ENCODE measurements at places on chromosomes 12 and 14.
A peak's percentile ranks its signal among the peaks of the same experiment; 100 is the strongest.

- DNase-seq: no peak
Measured at GRCh38 chr12:85831327-85831990, 4.8 kb downstream of the RASSF9 start.

GRCh38 chr12:109523504-109523903 lies 46.1 kb downstream of the UBE3B start:
- DNase-seq: no peak

DNA sequence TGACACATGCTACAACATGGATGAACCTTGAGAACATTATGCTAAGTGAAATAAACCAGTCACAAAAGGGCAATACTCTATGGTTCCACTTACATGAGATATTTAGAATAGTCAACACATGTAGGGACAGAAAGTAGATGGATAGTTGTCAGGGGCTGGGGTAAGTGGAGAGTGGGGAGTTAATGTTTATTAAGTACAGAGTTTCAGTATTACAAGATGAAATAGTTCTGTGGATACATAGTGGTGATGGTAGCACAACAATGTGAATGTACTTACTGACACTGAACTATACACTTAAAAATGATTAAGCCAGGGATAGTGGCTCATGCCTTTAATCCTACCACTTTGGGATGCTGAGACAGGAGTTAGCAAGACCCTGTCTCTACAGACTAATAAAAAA lies 8.7 kb downstream of the NUP107 start:
- no peak for DNase-seq

DNA sequence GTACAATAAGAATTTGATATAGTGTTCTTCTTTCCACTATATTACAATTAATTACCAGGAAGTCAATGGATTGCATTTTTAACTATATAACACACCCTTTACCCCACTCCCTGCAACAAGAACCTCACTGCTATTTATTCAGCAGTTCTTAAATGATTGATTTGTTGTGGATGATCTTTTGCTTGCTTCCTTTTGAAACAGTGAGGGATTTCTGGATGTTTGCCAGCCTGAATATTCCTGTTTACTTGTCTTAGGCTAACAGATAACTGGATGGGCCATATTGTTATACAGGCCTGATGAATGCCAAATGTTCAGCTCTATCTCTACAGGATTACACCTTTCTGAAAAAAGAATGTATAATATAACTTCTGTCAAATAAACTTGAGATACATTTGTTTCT lies 497.6 kb downstream of the APAF1 start:
- no peak for DNase-seq

DNA sequence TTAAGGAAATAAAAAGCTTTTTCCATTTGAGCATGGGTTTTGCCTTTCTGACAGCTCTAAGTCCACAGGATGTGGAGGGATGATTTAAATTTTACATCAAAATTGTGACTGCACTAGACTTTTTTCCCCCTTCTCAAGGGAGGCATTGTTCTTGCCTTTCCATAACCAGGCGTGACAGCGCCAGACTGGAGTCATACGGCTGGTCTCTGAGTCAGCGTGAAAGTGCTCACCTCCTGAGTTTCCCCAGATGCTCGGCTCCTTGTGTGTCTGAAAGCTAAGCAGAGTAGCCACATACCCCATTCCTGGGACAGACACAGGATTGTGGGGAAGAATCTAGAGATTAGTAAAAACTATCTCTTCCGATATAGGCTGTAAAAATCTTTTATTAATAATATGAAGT lies 43.1 kb downstream of the SOX5 start:
- DNase-seq: no peak

DNA sequence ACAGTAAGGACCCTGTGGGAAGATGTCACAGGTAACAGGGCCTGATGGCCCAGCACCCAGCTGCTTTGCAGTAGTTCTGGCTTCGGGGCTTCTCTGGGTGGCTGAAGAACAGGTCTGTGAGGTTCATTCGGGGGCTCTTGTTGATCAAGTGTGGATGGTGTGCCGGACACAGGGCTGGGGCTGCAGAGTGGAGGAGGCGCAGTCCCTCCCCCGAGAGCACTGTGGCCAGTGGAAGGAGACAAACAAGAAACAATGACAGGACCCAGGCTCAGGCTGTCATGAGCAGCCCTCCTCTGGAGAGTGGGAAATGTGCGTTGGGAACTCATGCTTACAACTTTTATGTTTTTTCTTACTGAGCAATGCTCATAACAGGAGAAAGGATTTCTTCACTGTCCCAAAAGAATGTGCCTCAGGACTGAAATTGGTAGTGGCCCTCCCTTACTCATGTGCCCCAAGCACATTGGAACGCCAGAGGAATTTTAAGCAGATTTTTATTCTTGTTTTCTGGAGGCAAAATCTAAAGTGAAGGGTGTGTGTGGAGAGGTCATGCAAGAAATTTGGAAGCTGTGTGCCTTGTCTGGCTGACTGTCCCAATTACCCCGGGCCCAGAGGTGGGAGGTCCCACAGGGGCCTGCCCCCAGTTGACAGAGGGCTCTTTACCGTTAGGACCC lies 233.8 kb downstream of the CACNA1C start:
- no peak for DNase-seq

DNA sequence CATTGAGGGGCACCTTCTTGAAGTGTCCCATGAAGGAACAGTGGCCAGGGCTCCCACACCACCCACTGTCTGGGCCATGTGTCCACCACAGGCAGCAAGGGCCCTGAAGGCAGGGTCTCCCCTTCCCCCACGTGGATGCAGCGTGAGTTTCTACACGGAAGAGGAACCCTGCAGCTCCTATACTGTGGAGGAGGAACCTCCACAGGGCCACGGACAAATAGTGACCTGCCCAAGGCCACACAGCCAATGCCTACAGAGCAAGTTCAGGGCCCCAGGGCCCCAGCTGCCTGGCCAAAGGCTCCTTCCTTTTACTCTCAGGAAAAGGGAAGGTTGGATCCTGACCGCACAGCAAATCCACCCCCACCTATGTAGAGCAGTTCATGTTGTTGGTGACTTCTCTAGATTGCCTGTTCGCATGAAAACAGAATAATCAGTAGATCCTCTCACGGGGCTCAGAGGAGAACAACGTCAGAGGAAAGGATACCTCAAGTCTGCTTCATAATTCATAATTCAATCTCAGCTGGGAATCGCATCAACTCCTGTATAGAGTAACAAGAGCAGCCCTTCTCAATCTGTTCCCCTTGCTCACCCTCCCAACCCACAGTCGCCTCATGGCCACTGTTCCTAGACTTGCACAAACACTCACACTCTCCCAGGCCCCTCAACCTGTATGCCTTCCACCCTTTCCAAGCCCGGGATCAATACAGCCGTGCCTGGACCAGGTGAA lies 11.1 kb upstream of the KRT73 start:
- no peak for DNase-seq

DNA sequence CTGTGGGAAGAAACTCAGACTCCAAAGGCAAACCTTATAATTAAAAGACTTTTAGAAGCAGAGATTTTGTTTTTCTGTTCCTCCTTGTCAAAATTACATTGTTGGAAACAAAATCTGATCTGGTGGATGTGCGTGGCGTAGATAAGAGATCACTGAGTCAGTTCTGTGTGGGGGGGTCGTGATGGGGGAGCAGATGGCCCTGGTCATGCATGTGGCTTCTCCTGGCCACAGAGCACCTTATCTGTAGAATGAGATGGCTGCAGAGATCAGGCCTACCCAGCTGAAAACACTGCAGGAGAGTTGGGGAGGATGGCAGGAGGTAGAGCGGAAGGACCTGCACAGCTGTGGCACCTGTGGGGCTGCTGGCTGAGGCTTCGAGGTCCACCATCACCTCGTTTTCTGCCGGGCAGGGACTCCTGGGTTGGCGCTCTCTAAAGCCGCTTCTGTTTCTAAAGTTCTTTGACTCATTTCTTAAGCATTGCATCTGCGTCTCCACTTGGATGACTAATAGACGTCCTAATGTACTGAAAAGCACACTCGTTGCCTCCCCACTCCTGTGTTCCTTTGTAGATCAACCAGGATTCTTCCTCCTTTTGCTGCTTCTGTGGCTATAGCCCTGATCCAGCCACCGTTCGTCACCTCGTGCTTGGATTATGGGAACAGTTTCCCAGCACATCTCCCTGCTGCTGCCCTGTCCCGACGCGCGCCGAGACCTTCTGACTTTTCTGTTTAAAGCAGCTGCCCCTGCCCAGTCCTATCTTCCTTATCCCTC lies 93.4 kb downstream of the TSPAN9 start:
- DNase-seq: no peak

GRCh38 chr12:53055471-53056266 lies 5.8 kb downstream of the TNS2 start:
- DNase-seq: no peak

DNA sequence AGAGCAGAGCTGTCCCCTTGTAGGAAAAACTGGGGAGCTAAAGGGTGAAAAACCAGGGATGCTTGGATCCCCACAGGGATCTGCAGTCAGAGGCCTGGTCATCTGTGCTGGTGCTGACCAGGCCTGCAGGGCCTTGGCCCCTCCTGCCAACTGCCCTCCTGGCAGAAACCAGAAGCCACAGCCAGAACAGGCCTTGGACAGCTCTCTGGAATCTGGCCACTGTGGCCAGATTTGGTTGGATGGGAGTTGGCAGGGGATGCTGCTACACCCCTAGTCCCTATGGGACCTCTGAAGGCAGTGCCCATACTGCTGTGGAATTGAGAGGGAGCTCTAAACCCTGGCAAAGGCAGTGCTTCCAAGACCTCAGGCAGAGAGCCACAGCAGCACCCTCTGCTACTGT lies 9.2 kb upstream of the GPX2 start:
- no peak for DNase-seq

DNA sequence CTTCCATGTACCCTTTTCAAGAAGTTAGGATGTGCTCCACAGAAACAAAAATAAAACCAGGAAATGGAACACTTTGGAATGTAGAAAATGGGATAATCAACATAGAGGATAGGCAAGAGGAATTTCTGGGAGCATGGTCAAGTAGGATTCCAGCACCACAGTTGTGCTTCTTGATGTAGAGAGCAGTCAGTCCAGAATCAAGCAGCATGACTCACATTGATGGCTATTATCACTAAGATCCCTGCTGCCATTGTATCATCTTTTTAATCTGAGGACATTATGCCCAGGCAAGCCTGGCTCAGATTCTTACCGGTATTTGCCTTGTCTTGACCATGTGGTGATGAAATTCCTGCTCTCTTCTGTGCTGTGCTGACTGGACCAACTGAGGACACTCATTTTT lies 5.7 kb downstream of the ETFRF1 start:
- no peak for DNase-seq

- DNase-seq: no peak
Measured at GRCh38 chr14:91381801-91382670, 35.6 kb downstream of the CCDC88C start.

GRCh38 chr14:34023824-34024767 lies 73.2 kb upstream of the EGLN3 start:
- DNase-seq: no peak

- peak; percentile 46 for DNase-seq
Measured at GRCh38 chr14:69543341-69544115, 31.1 kb downstream of the CCDC177 start.

GRCh38 chr12:30969606-30970395 lies 43.3 kb downstream of the TSPAN11 start:
- DNase-seq: no peak

DNA sequence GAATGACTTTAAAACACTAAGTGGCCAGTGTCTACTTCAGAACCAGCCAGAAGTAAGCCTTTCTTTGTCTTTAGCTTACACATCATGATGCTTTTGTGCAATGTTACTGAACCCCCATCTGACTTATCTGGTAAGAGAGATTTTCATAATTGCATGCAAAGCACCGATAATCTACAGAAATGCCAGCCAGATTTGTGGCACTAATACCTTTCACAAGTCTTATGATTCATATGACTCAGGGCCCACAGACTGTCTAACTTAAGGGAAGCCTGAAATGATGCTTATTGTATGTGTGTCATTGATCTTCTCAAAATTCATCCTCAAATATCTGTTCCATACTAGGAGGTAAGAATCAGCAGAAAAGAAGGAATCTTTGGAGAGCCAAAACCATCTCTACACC lies 18.0 kb downstream of the IGF1 start:
- no peak for DNase-seq

- DNase-seq: no peak
Measured at GRCh38 chr12:113372371-113372770, 14.0 kb downstream of the PLBD2 start.

DNA sequence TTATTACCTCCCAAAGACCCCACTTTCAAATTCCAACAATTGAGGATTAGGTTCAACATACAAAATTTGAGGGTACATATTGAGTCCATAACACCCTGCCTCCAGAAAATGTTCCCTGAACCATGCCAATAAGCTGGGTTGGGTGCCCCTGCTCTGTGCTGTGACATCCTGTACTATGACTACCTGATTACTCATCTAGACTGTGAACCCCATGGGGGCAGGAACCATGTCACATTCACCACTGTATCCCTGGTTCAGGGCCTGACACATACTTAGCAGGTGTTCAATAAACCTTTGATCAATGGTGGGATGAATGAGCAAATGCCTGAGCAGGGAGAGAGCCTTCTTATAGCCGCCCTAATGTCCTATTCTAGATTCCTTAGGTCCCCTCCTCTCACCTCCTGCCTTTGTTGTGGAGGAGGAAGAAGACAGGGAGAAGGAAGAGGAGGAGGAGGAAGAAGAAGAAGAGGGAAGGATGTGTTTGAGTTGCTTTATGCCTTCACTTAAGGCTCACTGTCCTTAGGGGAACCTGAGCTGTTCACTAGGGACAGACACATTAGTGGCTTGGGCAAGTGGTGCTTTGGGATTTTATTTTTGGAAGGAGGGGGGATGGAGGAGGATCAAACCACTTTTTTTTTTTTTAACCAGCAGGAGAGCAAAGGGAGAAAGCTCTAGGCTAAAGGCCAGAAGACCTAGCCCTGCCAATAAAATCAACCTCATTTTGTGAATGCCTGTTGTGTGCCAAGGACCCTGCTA lies 21.3 kb downstream of the GPR68 start:
- DNase-seq: no peak

DNA sequence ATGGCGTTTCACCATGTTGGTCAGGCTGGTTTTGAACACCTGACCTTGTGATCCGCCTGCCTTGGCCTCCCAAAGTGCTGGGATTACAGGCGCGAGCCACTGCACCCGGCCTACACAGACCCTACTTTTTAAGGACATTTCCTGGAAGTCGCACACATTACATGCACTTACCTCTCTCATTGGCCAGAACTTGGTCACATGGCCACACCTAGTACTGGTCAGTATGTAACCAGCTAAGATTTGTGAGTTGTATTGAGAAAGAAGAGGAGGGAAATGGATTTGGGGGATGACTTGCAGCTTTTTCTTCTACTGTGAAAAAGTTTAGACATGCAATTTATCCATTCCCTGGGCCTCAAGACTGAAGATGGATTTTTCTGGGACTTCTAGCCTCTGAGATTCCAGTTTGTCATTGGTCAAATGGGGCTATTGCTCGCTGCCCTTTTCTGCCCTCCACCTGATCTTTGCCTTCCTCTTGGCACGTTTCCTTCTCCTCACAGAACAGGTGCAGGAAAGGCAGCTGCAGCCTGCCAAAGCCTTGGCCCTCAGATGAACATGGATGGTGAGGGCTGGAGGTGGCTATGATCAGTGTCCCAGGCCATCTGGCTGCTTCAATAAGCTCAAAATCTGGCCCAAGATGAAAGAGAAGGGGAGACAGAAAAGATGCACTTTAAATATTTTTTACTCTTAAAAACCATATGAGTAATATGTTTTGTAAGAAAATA lies 7.1 kb upstream of the ZDHHC22 start:
- no peak for DNase-seq

- no peak for DNase-seq
Measured at GRCh38 chr12:122870867-122871664, 24.9 kb downstream of the VPS37B start.

- no peak for DNase-seq
Measured at GRCh38 chr14:88322504-88323085, 474 bp downstream of the KCNK10 start.

Measured in NCI-H146 (cell line).